ENCODE measurements at places on chromosomes 16 and 17.
A peak's percentile ranks its signal among the peaks of the same experiment; 100 is the strongest.

DNA sequence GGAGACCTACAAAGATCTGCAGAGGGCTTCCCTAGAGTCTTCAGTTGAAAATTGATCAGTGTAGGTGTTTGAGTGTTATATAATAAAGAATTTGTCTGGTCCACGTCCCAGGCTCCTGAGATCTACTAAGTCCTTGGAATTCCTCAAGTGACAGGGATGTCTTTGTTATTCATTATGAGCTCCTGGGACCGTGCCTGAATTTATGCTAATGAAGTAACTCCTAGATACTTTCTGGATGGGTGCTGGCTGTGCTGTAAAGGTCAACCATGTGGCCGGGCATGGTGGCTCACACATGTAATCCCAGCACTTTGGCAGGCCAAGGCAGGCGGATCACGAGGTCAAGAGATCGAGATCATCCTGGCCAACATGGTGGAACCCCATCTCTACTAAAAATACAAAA lies 43.7 kb downstream of the CDC27 start:
- no peak for ATAC-seq

- no peak for ATAC-seq
Observed at GRCh38 chr16:26809461-26809860, 257.3 kb upstream of the C16orf82 start.

- ATAC-seq, result no peak
Observed at GRCh38 chr16:19735074-19735867, 17.2 kb downstream of the IQCK start.

DNA sequence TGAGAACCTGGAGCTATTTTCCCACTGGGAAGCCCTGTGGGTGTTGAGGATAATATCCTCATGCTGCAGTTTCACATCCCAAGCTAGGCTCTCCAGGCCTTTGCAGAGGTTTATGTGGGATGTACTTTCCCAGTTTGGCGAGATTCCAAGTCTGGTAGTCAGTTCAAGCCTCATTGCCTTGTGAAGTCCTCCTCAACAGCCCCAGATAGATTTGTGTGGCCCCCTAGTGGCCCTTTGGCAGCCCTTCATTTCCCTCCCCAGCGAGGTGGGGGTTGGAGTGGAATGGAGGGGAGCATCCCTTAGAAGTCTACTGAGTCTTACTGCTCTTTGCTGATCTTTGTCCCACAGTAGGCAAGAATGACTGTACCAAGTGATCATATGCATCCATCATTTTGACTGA lies 137.9 kb downstream of the CDH11 start:
- peak; percentile 89 for ATAC-seq

- no peak for ATAC-seq
Observed at GRCh38 chr16:56411123-56411522, 14.2 kb downstream of the AMFR start.

GRCh38 chr17:75654176-75654575 lies 12.8 kb downstream of the RECQL5 start:
- peak; percentile 55 for ATAC-seq

DNA sequence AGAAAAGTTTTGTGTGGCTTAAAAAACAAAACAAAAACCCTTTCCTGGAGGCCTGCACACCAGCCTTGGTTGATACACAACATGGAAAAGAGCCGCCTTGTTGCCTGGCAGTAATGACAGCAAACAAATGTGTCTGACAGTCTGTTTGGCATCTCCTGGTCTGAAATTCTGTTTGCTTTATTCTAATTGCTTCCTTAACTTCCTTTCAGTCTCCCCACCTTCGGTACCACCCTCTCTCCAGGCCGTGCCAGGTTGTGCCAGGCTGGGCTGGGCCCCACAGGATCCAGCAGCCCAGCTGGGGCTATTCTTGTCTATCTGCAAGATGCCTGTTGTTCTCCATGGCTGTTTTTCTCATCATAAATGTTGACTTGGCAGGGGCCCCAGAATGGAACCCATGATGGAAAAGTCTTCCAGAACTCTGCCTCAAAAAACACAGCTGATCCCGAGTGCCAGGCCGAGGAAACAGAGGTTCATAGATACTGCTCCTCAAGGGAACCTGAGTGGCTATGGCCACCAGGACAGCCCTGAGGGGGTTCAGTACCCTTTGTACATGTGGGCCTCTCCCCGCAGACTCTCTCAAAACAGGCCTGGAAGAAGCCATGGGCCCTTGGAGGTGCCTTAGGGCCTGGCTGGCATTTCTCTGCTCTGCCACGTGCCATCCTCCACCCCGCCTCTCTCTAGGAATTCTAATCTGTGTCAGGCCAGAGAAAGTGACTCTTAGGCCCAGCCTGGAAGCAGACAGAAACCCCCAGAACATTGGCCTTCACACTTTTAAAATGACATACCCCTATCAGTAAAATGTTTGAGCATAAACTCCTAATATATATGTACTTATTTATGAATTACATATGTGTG lies 50.5 kb downstream of the YPEL2 start:
- ATAC-seq, result no peak

DNA sequence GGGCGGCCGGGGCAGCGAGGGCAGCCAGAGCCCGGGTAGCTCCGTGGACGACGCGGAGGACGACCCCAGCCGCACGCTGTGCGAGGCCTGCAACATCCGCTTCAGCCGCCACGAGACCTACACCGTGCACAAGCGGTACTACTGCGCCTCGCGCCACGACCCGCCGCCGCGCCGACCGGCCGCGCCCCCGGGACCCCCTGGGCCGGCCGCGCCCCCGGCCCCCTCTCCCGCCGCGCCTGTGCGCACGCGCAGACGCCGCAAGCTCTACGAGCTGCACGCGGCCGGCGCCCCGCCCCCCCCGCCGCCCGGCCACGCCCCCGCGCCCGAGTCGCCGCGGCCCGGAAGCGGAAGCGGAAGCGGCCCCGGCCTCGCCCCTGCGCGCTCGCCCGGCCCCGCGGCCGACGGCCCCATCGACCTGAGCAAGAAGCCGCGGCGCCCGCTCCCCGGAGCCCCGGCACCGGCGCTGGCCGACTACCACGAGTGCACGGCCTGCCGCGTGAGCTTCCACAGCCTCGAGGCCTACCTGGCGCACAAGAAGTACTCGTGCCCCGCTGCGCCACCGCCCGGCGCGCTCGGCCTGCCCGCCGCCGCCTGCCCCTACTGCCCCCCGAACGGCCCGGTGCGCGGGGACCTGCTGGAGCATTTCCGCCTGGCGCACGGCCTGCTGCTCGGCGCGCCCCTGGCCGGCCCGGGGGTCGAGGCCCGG lies 36.1 kb upstream of the ZC3H18 start:
- no peak for ATAC-seq

GRCh38 chr17:13266606-13267005 lies 248.8 kb upstream of the ELAC2 start:
- ATAC-seq, result no peak

DNA sequence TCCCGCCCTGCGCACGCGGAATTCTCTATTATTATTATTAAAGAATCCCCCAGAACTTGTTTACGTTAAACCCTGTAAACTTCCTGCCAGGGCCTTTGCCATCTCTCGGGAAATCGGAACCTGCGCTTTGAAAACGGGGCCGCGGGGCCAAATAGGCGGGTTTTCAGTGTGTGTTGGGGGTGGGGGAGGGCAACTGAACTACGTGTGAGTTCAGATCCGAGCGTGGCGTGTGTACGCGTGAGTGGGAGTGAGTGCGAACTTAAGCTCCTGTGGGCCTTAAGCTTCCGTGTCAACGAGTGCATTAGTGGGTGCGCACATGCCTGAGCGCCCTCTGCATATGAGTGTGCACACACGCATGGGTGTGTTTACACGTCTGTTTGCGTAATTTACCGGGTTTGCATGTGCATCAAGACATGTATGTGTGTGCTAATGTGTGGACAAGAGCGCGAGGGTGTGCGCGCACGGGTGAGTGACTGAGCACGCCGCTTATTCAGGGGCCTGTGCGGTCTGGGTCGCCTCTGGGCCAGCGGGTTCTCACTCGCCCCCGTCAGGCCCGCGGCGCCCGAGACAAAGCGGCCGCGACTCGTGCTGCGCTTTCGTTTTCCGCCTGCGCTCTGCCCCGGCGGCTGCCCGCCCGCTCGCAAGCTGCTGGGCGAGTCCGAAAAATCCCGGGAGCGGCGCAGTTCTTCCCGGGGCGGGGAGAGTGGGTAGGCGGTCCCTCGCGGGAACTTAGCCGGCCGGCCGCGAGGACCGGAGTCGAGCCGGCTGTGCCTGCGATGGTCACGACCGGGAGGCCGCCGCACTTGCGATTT lies 1.2 kb upstream of the FOXF1 start:
- peak; percentile 27 for ATAC-seq

GRCh38 chr16:48378836-48379235 lies 6.4 kb downstream of the SIAH1 start:
- ATAC-seq, result no peak

GRCh38 chr16:57446531-57447185 lies 527 bp downstream of the CIAPIN1 start:
- peak; percentile 54 for ATAC-seq

GRCh38 chr16:67279296-67280089 lies at the start of gene PLEKHG4:
TSS of gene PLEKHG4 (plus strand) at chr16:67279532. CDS start at chr16:67280045, 513 bp downstream.
- ATAC-seq, result peak; percentile 82

DNA sequence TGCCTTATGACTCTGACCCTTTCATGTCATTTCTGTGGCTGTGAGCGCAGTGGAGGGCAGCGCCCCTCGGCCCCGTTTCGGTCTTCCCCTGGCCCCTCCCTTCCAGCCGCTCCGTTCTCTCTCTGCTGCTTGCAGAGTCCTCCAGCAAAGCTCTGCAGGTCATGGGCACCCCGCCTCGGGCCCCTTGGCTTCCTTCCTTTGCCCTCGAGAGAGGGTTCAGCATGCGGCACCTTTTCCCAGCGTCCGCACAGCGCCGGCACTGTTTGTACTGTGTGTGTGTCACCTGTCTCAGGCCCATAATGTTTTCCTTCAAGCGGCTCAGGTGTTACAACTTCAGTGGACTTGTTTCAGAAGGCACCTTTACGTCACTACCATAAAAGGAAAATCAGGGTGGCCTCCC lies 98.5 kb downstream of the RAP1GAP2 start:
- no peak for ATAC-seq

DNA sequence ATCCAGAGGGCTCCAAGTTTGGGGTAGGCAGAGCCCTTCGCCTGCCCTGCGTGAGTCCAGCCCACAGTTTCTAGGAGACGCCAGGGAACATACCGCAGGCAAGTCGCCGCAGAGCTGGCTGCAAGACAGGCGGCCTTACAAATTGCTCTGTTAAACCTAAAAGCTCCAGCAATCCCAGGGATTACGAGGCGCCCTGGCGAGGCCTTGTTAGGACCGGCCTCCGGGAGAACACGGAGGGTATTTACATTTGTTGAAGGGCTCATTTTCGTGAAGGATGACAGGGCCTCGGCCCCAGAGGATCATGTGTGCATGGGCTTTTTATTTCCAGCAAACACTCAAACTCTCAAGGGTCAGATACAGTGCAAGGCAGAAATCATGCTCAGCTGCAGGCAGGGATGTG lies 77.6 kb upstream of the FOXF1 start:
- no peak for ATAC-seq

- peak; percentile 20 for ATAC-seq
Observed at GRCh38 chr17:50155115-50155819, 4.8 kb upstream of the PPP1R9B start.

DNA sequence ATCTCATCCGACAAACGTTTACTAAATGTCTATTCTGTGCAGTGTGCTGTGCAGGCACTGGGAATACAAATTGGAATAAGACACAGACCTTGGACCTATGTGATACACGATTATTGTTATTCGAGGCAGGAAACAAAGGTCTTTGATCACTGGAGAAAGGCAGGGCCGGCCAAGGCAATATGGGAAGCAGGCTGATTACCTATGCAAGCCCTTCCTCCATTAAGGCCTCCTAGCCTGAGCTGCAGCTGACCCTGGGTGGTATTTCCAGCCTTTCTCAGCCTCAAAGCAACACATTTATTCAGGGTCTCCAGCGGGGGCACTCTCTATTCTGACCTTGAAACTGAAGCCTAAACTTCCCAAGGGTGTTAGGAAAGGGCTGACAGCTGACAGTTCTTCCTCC lies 13.4 kb downstream of the ST6GALNAC1 start:
- no peak for ATAC-seq

DNA sequence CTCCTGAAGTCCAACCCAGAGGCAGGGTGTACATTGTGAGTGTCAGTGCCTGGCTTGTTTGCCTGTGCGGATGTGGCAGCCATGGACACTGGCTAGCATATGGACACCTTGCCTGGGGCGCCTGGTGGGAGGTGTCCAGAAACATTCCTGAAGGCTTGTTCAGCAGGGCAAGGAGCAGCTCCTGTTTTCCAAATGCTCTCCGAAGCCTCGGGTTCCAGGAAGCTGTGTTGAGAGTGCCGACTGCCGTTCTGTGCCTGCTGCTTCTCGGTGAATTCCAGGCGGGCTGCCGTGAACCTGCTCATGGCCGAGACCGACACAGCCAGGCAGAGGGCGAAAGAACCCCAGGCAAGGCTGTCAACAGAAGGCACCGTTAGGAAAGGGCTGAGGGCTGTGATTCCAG lies 10.9 kb upstream of the DHRS7C start:
- no peak for ATAC-seq

GRCh38 chr17:31158746-31159377 lies 64.1 kb downstream of the NF1 start:
- no peak for ATAC-seq

All from SK-N-SH treated with all-trans-retinoic acid at 6 μM for 48 hours (cell line).